WTC11 (cell line): ENCODE measurements at places on chromosomes 16 and 17. TPM values are rescaled to one million over a fixed set of nuclear protein-coding genes. Genes with fewer than 3 reads are reported as not detected.

GUCY2D gene
- 0.87 to 1.9 TPM (median 1.1 TPM) in 3 replicates for total RNA-seq

DNA sequence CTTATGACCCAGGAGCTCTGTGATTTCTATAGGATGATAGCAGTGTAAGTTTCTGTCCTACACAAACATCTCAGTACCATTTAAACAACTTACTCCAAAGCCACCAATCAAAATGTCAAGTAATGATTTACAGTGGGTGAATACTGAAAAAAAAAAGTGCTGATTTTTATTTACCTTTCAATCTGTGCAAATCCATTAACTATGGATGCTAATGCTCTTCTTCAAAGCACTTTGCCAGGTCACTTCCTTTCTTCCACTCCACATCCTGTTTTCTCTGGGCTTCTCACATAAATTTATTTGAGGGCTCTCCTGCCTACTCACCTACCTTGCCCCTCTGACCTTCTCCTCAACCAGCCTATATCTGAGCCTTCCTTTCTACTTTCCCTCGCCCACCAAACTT is 101.6 kb downstream of the SKAP1 start:
- no peak for DNase-seq

SOX15 gene
- 15.2 to 19.9 TPM (median 17.5 TPM) in 3 replicates for total RNA-seq

DNA sequence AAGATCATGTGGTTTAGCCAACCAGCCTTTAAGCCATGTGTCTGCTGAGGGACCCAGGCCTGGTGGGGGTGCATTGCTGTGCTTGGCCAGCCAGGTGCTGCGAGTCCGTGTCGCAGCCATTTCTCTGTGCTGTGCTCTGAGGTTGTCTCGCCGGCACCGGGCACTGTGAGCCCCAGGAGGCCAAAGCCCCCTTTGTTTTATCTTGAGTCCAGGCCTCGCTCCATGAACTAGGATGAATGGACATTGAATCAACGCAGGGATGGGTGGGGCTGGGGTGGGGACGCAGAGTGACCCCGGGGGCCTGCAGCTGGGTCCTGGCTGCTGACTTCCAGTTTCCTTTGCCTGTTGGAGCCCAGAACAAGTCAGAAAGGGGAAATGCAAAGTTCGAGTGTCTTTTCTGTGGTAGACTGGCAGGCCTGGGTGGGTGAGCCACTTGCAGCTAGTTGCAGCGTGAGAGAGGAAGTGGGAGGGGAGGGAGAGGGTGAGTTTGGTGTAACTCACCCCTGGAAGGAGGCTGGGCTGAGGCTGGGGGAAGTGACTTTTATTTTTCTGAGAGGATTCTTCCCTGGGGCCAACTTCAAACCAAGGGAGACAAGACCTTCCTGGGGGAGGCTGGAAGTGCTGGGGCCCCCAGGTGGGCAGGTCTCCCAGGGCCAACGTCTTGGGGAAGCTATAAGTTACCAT is 324.7 kb downstream of the SEC14L1 start:
- DNase-seq = no peak

- DNase-seq = no peak
These were observed 9.5 kb downstream of the MYCBPAP start for GRCh38 chr17:50517504-50518383.

DNA sequence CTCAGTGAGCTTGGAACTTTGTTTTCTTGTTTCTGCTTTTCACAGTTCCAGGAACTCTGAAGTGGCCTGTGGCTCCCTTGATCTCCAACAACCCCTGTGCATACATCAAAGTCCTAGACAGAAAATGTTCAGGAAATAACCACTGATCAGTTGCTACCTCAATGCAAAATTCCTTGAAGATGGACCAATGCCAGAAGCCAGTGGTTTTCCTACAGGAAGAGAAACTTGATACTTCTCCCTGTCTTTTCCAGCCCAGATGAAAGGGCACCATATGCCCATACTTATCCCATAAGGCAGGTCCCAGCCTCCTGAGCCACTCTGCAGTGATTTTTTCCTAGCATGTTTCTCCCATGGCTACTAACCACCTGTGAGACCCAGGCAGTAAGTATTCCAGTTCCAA is 12.3 kb upstream of the CDRT4 start:
- DNase-seq = no peak

DNA sequence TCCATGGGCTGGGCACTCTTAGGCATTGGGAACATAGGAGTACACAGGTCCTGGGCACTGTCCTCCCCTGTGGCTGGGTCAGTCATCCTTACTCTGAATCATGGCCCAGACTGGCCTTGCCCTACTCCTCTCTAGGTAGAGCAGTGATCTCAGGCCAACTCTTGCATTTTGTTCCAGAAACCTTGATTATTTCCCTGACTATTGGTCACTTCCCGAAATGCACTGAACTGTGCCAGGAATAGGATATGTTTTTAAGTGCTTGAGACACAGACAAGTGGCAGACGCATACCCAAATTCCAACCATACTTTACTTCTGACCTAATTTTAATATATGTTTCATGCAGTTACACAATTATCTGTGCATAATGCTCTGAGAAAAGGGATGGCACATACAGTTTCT is 10.3 kb downstream of the KRABD2 start:
- DNase-seq = no peak

DNA sequence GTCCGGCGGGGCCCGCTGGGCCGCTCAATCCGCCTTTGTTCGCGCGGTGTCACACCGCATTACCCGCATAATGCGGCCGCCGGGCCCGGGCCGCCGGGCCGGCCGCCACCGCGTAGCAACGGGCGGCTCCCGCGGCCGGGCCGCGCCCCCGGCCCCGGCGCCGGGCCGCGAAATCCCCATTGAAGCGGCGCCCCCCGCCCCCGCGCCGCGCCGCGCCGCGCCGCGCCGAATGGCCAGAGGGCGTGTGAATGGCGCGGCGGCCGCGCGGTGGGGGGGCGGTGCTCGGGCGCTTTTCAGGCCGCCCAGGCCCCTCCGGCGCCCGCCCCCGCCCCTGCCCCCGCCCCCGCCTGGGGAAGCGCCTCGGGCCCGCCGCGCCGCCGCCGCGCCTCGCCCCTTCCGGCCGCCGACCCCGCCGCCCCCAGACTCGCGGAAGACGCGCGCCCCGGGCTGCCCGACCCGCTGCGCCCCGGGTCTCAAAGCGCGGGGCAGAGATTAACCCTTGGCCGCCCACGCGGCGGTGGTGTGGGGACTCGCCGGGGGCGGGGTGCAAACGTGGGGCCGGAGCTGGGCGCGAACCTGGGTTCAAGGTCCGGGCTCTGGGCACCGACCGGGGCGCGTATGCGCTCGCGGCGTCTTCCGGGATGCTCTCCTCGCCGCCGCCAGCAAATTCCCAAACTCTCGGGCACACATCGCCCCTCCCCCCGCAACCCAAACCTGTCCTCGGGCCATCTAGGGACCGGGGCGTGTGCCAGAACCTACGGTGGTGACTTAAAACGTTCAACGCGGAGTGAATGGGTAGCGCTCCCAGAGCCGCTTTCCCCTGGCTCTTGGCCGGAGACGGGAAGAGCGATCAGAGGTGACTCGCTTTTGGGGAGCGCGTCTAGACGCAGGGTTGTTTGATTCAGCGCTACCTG is 46.7 kb downstream of the WNT3 start:
- peak; percentile 81 for DNase-seq

SMCR8 gene
- 17.8 to 19.1 TPM (median 18.0 TPM) in 3 replicates for total RNA-seq

SLC47A2 gene
- not detected in 3 replicates for total RNA-seq

DNA sequence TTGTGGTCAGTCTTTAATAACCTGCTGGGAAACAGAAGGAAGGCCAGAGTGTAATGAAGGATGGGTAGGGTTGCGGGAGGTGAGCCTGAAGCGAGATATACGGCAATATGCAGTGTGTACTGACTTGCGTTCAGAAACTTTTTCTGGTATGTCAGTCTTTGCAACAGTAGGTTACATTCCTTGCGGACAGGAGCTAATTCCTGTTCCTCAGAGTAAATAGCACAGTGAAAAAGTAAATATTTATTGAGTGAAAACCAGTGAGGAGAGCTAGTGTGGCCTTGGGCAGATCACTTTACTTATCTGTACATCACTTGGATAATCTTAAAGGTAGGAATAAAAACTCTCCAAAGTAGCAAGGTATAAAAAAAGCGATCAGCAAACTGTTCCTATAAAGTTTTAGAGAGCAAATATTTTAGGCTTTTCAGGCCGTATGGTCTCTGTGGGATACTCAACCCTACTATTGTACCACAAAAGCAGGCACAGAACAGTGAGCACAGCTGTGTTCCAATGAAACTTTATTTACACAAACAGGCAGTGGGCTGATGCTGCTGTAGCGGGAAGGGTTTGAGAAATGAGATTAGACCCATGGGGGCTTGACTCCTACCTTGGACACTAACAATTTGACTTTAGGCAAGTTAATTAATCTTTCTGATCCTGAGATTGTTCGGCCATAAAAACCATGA is 348.0 kb downstream of the UTP18 start:
- no peak for DNase-seq
